ENCODE measurements at places on chromosomes 11 and 22.
A peak's percentile ranks its signal among the peaks of the same experiment; 100 is the strongest.

- DNase-seq: peak; percentile 36
Observed at GRCh38 chr11:64538501-64538951, 52.5 kb upstream of the SLC22A12 start.

DNA sequence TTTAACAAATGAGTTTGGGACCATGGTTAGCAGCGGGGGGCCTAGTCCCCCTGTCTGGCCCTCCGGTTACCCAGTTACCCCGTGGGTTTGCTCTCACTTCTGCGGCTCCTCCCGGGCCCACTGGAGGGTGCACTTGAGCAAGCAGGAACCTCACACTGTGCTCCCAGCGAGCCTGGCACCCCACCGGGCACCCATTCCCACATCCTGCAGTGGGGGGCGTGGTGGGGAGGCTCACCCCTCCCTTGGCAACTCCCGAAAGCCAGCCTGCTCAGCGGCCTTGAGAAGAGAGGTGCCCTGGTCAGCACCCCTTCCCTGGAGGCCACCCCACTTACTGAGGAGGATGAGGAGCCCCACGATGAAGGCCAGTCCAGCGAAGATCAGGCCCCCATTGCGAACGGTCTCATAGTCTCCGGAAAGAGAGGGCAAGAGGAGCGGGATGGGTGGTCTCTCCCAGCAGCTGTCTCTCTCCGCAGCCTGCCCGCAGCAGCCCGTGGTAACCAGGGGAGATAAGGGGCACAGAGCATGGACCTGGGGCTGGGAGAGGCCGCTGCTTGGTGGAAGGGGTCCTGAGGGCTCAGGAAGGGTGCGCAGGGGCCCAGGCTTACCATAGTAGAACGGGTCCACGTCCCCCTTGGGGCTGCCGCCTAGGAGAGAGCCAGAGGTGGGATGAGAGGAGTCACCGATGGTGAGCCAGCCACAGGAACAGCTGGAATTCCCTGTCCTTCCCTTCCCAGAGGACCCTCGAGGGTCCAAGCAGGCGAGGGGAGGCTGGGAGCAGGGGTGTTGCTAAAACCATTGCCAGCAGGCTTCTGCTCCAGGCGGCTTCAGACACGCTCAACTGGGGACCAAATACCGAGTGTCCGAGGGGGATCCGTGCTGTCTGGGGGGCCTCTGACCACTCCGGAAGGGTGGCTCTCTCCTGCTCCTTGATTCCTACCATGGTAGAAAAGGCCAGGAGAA is 2.2 kb downstream of the FXYD2 start:
- DNase-seq: peak; percentile 88

DNA sequence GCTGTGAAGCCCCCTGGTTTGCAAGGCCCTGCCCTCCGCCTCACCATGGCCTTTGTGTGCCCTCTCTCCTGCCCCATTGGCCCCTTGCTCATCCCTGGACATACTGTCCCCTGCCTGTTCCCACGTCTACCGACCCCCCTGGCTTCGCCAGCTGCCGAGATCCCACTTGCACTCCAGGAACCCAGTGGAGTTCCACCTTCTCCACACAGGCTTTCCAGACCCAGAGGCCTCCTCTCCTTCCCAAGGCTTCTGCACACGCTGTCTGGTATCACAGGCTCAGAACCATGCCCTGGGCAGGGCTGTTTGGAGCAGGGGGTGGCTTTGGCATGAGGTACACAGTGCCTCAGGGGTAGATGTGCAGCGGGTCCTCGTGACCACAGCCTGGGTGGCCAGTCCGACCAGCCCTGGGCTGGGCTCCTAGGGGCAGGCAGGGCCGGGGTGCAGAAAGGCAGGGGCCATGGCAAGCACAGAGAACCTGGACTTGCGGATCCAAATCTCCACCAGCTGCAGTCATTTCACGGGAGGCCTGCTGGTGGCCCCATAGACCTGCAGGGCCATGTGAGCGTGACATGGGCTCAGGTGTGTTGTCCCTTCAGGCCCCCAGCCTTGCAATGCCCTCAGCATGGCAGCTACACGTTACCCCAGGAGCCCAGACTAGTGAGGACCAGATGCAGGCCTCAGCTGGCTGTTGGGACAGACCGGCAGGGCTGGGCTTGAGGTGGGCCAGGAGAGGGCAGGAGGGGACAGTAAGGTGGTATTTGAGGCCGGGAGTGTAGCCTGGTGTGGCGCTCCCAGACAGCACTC is 9.5 kb downstream of the GRK2 start:
- DNase-seq: peak; percentile 31

DNA sequence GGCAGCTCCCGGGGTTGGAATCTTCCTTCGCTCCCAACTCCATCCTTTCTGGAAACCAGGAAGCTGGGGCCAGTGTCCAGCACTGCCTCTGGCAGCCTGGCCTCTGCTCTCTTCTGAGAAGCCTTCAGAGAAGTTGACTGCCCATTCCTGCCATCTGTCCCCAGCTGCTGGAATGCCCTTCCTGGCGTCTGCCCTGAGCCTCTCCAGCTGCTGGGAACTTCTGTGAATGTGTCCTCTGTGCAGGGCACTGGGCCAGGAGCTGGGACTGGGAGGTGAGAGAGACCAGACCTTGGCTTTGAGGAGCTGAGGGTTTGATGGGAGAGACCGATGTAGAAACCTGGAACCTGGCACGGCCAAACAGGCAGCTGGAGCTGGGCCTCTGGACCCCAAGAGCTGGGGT is 5.9 kb upstream of the SOX10 start:
- no peak for DNase-seq

DNA sequence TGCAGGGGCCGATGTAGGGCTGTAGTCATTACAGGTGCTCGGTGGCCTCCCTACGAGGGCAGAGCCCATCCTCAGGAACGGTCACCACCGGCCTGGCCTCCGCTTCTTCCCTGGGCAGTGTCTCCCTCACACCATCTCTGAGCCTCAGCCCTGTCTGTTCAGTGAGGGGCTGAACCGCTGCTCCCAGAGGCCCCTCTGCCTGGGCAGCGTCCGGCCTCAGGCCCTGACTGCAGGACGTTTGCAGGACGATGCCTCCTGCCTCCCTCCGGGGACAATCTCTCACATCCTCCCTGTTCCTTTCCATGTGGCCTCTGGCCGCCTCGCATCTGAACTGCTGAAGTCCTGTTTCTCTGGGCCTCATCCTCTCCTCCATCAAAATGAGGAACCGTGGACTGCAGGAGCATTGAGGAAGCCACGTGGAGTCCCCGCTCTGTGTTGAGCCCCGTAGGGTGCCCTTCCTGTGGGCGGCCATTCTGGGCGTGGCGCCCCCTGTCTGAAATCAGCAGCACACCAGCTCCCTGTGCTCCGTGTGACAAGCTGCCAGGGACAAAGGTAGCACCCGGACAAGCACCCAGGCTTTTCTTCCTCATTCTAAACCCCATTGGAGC is 933.5 kb downstream of the BRD1 start:
- peak; percentile 87 for DNase-seq

DNA sequence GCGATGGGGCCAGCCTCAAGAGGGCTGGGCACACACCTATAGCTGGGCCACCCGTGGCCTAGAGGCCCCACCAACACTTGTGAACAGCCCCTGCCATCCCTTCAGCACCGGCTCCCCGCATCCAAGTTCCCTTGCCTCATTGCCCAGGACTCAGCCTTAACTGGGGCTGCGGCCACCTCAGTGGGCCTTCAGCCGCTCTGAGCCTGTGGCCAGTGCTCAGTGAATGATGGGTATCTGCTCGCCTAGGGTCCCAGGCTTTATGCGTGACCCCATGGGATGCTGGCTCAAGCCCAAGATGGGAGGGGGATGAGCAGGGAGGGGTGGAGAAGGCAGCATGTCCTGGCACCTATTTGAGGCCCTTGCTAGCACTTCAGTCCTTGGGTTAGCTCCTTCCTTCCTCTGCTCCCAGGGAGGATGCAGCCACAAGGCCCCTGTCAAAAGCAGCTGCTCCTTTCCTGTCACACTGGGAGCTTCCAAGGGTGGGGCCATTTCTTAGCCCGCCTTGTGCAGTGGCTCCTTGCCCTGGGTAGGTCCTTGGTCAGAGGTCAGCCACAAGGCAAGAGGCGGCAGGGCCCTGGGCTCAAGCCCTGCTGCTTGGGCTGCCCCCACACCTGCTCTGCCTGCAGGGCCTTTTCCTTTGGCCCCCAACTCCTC is 31.8 kb downstream of the GNAZ start:
- DNase-seq: no peak

GRCh38 chr11:71543866-71544265 is 4.4 kb upstream of the KRTAP5-9 start:
- no peak for DNase-seq

DNA sequence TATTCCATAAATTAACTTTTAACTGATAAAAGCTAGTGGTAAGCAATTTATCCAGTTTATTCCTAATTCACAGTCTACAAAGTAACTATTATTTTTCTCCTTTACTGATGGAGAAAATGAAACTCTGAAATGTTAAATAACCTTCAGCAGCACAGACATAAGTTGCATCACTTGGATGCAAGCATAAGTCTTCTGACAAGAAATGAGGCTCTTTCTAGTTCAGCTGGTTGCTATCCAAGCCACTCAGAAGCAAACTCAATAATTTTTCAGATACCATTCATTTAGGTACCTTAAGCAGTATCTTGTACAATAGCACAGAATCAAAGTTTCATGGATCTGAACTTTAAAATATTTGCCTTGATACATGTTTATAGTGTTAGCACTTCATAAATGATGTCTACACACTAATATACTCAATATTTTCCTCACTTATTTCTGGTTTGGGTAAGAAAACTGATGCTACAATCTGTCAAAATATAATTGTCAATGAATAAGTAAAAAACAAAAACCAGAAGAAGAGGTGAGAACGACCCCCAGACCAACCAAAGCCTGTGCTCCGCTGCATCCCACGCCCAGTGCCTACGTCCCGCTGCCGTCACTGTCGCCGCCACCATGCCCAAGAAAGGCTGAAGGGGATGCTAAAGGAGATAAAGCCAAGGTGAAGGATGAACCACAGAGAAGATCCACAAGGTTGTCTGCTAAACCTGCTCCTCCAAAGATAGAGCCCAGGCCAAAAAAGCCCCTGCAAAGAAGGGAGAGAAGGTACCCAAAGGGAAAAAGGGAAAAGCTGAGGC is 18.1 kb downstream of the FAM168A start:
- no peak for DNase-seq

DNA sequence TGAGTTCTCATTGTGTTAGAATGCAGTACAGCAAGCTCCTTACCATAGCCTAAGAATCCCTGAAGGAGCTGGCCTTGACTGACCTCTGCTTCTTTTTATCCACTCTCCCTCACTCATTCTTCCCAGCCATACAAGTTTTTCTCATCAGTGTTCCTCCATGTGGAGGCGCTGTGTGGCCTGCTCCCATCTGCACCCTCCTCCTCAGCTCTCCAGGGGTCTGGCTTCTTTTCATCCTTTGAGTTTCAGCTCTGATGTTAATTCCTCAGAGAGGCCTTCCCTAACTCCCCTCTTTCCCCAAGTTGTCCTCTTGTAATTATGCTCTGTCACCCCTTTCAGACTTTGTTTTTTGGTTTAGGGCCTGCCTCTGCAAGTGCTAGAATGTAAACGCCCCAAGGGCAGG is 144.8 kb downstream of the WNT7B start:
- peak; percentile 76 for DNase-seq

GRCh38 chr22:30821863-30822215 is 127.2 kb downstream of the OSBP2 start:
- DNase-seq: peak; percentile 63

- DNase-seq: no peak
Observed at GRCh38 chr11:46984987-46985386, 48.4 kb downstream of the CSTPP1 start.

DNA sequence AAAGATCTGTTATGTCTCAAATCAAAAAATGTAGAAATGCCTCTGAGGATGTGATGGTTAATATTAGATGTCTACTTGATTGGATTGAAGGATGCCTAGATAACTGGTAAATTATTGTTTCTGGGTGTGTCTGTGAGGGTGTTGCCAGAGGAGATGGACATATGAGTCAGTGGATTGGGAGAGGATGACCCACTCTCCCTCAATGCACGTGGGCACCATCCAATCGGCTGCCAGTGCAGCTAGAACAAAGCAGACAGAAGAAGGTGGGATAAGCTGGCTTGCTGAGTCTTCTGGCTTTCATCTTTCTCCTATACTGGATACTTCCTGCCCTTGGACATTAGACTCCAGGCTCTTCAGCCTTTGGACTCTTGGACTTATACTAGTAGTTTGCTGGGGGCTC is 430.3 kb downstream of the SOX6 start:
- no peak for DNase-seq

DNA sequence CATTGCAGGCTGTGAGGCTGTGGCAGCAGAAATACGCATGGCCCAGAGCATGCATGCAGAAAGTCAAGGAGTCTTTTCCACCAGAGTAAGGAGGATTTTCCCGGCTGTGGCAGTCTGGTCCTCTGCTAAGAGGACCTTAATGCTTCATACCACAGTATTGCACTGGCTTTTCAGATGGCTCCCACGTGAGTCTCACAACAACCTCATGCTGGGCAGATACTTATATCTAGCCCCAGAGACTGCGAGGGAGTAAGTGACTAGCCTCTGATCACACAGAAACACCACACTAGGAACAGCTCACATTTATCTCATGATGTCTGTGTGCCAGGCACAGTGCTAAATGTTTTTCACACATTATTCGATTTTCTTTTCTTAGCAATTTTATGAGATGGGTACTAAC is 8.0 kb downstream of the CRY2 start:
- no peak for DNase-seq

DNA sequence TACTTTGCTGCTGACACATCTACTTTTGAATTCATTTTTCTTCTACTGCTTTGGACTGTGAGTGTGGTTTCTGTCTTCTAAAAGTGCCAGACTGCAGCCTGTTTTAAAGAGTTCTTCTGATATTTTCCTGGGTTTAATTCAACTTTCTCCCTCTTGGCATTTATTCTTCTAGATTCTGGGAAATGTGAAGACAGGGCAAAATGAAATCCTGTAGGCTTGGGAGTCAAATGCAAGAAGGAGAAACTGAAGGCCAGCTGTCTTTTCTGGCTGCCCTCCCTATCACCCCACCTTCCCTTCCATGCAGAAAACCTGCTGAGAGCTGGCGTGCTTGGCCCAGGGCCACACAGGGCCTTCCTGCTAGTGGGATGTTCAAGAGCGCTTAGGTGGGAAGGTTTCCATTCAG is 7.6 kb downstream of the ZNF70 start:
- no peak for DNase-seq

DNA sequence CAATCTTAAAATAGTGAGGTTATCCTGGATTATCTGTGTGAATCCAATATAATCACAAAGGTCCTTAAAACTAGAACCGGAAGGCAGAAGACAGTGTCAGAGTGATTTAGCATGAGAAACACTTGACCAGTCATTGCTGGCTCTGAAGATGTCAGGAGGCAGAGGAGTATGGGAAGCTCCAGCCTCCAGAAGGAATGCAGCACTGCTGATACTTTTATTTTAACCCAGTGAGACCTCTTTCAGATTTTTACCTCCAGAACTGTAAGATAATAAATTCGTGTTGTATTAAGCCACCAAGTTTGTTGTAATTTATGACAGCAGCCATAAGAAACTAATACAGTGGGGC is 134.4 kb upstream of the ZC3H12C start:
- DNase-seq: no peak

GRCh38 chr11:44556735-44557409 is 8.6 kb upstream of the CD82 start:
- no peak for DNase-seq

GRCh38 chr11:107720303-107720774 is 8.5 kb upstream of the SLN start:
- no peak for DNase-seq
